Stimulated activated CD4-positive, alpha-beta T cell treated with anti-CD3 and anti-CD28 coated beads, Interleukin-1b, Interleukin-23, amount 100 ng/mL, for 1 hour (primary cell): ENCODE measurements at places on chromosomes 7 and 10.

DNA sequence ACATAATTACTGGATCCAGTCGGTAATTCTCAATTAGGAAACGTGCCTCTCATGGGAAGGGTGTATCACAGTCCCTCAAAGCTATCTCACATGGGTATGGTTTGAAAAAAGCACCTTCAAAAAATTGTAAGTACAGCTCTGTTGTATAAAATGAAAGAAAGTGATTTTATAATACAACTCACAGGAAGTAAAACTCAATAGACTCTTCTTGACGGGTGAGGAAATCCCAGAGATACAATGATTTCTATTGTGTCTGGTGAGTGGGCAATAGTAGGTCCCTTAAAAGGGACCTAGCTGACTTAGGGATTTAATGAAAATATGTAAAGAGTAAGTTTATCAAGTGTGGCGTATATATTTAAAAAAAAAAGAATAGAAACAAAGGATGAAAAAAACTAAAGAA is 27.0 kb downstream of the TASOR2 start:
- DNase-seq: no peak

DNA sequence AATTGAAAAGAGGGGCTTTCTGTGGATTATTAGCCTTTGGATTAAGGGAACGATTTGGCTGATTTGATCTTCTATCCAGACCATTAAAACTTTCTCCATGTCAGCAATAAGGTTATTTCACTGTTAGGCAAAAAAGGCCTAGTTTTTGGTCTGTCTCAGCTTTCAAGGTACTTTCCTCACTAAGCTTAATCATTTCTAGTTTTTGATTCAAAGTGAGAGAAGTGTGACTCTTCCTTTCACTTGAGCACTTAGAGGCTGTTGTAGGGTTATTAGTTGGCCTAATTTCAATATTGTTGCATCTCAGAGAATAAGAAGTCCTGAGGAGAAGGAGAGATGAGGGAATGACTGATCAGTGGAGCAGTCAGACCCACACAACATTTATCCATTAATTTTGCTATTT is 596.0 kb upstream of the TPK1 start:
- DNase-seq: no peak

- DNase-seq: no peak
These were observed 9.5 kb downstream of the HIPK2 start for GRCh38 chr7:139768249-139768824.

GRCh38 chr7:129702316-129702715 is 90.8 kb downstream of the NRF1 start:
- DNase-seq: no peak

DNA sequence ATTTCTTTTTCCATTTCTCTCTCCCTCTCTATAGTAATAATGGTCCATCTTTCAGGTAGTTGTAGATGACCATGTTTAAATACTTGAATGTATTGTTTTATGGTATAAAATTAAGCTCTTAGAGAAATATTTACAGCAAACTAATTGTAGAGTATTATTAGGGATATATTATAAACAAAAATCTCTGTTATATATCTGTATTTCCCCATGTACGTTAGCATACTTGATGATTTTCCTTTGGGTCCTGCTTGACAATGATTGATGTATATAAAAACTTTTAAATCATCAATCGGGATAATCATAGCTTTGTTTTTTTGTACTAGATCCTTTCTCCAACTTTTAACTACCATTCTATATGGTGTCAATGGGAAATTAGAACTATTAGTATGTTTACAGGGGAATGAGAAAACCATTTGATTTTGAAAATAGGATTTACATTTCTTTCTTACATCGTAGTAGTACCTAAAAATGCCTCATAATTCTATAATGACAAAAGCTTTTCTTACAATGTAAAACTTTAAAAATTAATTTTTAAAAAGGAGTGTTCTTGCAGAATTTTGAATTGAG is 117.5 kb upstream of the CDK13 start:
- no peak for DNase-seq

- no peak for DNase-seq
These were observed 335.7 kb downstream of the PHTF2 start for GRCh38 chr7:78134256-78134655.

DNA sequence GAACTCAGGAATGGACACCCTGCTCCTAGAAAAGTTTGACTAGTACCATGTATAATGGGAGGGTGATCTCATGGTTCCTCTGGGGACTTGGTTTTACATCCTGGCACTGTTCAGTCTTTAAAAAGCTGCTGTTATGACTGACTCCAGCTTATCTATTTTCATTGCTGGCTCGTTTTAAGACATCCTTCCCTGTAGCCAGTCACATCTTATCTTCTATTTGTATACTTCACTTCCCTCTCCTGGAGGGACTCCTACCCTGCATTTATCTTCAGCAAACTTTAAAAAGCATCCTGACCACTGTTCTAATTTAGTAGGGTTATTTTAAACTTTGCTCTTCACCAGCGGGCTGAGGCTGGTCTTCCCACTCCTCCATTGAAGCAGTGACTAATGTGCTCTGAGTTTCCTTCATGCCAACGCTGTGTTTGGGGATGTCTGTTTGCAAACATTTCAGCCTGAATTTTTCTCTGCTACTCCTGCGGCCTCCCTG is 72.9 kb upstream of the ARMC3 start:
- no peak for DNase-seq

DNA sequence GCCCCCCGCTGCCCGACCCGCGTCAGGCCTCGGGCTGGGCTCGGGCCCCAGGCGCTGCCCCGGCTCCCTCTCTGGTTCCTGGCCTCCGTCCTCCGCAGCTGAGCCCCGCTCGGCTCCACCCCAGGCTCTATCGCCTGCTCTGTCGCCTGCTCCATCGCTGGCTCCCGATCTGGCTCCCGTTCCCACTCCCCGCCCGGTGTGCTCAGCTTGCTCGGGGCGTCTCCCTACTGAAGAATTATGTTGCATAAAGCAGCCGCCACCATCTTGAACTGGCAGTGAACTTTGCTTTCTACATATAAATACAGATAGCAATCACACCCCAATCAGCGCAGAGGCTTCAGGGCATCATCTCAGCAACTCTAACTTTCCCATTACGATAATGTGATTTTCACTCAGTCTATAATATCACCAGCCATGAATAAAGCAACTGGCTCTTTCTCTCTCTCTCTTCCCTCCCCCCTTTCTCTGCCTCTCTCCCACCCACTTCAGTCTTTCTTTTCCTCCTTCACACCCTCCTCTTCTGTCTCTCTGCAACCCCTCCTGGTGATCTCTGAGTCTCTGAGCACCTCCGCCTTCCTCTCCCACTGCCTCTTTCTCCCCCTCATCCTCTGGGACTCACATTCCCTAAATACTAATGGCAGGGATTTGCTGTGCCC is 43.3 kb upstream of the BTRC start:
- DNase-seq: no peak

- no peak for DNase-seq
These were observed 43.0 kb downstream of the GNA12 start for GRCh38 chr7:2800931-2801688.

DNA sequence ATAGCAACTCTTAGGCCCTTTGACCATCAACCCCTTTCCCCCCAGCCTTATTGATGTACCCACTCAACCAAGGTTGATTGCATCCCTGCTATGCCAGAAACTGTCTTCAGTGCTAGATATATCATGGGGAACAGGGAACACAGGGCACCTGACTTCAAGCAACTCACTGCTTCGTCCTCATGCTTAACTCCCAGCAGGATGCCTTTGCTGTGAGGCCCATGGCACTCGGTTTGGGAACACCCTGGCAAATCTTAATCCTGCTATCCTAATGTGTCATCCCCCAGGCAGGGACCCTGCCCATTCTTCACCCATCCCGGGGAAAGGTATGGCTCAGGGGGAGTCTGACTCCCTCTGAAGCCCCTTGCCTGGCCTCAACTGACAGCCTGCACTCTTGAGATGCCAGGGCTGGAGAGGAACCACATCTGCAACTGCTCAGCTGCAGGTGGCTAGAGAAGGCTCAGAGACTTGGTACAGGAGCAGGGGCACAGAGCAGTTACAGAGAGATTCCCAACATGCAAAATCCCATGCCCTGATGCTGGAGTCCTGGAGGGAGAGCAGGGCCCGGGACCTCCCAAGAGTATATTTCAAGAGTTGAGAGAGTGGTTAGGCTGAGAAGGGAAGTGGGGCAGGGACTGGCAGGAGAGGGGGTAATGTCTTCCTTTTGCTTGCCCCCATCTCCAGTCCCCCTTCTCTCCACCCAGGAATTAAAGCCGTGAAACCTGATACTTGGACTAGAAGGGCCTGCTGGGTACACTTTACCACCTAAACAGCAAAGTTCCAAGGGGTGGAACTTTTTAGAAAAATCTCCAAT is 2.4 kb upstream of the UNC5B start:
- DNase-seq: no peak

- no peak for DNase-seq
These were observed 329 bp downstream of the NOLC1 start for GRCh38 chr10:102152545-102152890.

- DNase-seq: no peak
These were observed 31.0 kb downstream of the CHST15 start for GRCh38 chr10:124062390-124062789.

- no peak for DNase-seq
These were observed 453.9 kb upstream of the GHITM start for GRCh38 chr10:83685458-83685857.

GRCh38 chr10:63114031-63114814 is 18.9 kb upstream of the NRBF2 start:
- no peak for DNase-seq

DNA sequence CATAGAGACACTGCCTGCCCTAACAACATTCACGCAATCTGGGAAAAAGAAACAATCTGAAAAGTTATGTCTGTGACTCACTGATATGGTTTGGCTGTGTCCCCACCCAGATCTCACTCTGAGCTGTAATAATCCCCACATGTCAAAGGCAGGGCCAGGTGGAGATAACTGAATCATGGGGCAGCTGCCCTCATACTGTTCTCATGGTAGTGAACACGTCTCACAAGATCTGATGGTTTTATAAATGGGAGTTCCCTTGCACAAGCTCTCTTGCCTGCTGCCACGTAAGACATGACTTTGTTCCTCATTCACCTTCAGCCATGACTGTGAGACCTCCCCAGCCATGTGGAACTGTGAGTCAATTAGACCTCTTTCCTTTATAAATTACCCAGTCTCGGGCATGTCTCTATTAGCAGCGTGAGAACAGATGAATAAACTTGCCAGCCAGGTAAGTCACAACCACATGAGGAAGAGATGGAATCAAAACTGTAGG is 341.5 kb upstream of the AOAH start:
- no peak for DNase-seq

DNA sequence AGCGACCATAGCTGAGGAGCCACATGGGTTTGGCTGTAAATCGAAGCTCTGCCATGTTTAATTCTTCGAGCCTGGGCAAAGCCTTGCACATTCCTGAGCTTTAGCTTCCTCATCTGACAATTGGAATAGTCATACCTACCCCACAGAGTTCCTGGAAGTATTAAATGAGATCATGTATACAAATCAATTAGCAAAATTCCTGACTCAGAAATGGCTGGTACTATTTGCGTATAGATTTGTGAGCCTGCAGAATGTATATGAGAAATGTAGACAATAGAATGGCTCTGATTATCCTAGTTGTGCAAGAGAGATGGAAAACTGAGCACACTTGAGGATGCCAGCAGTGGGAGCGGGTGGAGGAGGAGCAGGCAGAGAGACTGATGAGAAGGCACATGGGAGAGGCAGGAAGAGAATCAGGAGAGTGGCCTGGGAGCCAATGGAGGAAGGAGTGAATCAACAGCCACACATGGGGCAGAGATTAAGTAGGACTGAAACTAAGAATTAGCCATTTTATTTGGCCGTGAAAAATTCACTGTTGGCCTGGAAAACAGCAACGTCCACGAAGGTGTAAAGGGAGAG is 128.0 kb upstream of the C1GALT1 start:
- DNase-seq: no peak

DNA sequence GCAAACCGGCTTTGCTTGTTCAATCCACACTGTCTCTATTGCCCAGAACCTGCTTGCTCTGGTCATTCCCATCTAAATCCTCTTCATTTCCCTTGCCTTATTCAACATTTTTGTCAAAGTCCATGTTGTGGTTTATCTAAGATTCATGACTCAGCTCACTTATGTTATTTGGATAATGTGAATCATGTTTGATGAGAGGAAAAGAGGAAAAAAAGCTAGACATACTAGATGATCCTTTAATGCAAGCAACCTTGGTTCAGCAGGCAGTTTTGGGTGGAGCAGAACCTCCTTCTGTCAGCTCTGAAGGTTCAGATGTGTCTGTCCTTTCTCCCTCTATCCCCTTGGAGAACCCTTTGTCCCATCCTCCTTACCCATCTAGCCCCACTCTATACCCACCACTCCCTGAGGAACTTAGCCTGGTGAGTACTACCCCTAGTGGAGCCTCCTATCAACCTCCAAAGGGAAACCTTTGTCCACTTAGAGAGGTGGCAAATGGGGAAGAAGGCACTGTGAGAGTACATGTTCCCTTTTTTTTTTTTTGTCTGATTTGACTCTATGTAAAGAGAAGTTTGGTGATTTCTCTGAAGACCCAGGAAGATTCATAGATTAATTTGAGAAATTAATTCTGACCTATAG is 2.1 kb upstream of the SAMD9L start:
- no peak for DNase-seq

DNA sequence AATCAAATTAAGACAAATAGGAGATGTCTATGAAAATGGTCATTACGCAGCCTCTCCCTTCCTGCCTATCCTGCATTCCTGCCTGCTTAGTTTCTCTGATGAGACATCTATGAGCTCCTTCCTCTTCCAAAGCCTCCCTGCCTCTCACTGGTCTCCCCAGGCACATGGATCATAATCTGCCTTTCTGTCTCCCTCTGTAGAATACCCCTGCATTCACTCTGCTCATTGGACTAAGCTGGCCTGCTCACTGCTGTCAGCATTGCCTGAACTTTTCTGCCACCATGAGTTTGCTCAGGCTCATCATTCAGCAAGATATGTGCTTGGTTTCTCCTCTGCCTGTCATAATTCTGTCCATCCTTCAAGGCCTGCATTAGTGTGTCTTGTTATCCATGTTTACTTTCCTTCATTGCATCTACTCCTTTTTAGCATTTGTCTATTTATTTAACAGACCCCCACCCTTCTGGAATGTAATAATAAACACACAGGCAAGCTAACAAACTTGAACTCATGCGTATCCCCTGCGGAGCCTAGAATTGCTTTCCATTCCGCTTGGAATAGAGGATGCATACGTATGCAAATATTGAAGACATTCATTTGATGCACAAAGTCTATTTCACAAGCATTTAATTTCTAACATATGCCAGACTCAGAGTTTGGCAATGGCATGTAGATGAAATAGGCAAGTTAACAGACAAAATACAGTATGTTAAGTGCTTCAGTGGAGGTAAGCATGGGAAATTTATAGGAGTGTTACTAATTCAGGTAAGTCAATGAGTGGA is 88.3 kb downstream of the PTPRZ1 start:
- DNase-seq: no peak

GRCh38 chr10:78861529-78862327 is 207.0 kb upstream of the ZMIZ1 start:
- no peak for DNase-seq
